ENCODE measurements at places on chromosomes 7 and 10.

GRCh38 chr7:36942025-36942424 lies 217.7 kb upstream of the AOAH start:
- DNase-seq, result no peak

GRCh38 chr10:91284486-91285090 lies 64.1 kb downstream of the PCGF5 start:
- DNase-seq, result no peak

DNA sequence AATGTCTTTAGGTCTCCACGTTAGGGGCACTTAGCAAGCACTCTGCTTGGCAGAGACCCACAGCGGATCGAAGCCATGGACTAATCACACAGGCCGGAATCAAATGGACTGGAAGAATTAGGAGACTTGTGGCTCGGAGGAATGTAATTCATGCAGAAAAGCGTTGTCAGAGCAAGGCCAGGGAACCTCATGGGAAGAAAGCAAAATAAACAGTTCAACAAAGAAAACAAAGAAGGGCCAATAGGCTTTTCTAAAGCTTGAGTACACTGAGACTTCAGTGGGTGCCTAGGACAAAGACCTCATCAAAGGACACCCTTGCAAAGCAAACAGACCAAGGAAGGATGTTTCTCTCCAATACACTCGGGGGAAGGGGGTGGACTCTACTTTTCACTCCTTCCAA lies 171.1 kb downstream of the GLI3 start:
- no peak for DNase-seq

DNA sequence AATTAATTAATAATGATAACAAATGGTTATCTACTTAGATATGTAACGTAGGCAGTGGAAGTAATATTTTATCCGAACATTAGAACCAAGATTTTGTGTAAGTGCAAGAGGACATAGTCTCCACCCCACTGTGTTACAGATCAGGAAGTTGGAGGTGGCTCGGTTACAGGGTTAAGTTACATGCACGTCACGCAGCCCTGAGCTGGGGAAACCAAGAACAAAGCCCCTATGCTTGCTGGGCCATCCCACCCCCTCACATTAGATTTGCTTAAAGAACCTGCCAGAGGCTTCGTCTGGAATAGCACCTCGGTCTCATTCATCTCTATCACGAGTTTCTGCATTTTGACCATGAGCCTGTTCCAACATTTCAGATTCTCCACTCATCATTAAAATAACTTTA lies 214.1 kb downstream of the ADARB2 start:
- DNase-seq, result no peak

- DNase-seq, result no peak
Observed at GRCh38 chr10:101835362-101835761, 8.2 kb downstream of the KCNIP2 start.

GRCh38 chr7:28036696-28037095 lies 143.9 kb downstream of the JAZF1 start:
- DNase-seq, result no peak

GRCh38 chr10:73494213-73494612 lies 1.6 kb downstream of the PPP3CB start:
- no peak for DNase-seq

- peak; percentile 30 for DNase-seq
Observed at GRCh38 chr7:47266131-47266706, 315.7 kb downstream of the TNS3 start.

GRCh38 chr10:63143987-63144386 lies 10.9 kb downstream of the NRBF2 start:
- DNase-seq, result no peak

- DNase-seq, result no peak
Observed at GRCh38 chr7:100773491-100773890, 40.1 kb downstream of the ZAN start.

- no peak for DNase-seq
Observed at GRCh38 chr10:86169506-86170254, 196.9 kb downstream of the GRID1 start.

DNA sequence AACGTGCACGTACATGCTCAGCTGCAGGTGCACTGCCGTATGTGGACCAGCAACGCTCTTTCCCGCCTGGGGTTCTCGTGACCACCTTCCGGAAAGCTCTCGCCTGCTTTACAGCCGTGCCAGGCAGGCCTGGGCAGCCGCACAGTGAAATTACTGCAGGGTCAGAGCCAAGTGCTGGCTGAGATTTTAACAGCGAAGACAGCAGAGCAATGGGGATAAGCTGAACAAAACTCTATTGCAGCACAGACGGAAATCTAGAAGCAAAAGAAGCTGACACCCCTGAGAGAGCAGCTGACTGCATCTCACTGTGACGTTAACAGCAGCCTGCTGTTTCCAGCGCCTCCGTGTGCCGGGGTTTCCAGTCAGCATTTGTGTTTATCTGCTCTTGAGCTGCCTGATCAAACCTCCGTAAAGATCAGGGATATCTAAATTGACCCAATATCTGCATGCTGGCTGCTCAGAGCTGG lies 179.0 kb downstream of the DIP2C start:
- DNase-seq, result no peak

GRCh38 chr10:75441682-75442081 lies 10.3 kb downstream of the LRMDA start:
- no peak for DNase-seq

DNA sequence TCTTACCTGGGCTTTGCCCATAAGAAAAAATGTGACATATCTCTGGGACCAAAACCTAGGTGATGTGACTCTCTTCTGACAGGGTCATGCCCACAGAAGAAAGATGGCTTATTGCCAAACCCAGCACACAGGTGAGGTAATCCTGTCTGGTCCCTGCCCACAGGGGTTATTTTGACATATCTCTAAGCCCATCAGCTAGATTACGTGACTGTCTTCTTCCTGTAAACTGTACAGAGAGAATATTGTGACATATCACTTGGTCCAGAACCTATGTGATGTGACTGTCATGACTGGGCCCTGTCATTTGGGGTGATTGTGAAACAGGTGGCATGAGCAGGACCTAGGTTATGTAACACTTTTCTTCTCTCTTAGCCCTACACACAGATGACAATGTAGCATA lies 48.8 kb upstream of the ZNF680 start:
- no peak for DNase-seq

DNA sequence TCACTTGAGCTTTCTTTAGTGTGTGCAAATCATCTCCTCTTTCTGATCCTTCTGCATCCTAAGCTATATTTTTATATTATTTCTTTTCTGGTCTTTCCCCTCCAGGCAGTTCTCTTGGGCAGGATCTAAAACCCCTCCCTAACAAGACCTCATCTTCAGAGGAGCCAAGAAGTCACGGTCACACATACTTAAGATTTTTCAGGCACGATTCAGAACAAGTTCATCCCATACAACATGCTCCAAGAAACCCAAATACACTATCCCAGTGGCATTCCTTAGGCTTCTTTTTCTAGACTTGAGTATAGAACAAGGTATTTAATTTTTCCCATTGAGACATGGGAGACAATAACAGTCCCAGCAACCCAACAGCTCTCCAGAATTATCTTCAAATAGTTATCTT lies 1251.5 kb downstream of the DNAJB9 start:
- DNase-seq, result no peak

DNA sequence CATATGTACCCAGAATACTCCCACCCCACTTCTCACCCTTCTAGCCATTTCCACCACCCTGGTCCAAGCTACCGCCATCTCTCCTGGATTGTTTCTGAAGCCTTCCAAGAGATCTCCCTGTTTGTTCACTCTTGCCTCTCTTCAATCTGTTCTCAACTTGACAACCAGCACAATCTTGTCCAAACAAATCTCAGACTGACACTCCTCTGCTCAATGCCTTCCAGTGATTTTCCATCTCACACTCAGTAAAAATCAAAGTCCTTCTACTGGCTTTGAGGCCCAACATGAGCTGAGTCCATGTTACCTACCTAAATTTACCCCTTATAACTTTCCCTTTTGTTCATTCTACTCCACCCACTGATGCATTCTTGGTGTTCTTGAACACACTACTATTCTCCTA lies 33.2 kb upstream of the TMEM140 start:
- no peak for DNase-seq

- no peak for DNase-seq
Observed at GRCh38 chr10:101207026-101207425, 22.2 kb downstream of the LBX1 start.

GRCh38 chr10:120423431-120424197 lies 33.4 kb upstream of the PLPP4 start:
- no peak for DNase-seq

GRCh38 chr7:16318989-16319915 lies 102.1 kb downstream of the CRPPA start:
- DNase-seq, result no peak

DNA sequence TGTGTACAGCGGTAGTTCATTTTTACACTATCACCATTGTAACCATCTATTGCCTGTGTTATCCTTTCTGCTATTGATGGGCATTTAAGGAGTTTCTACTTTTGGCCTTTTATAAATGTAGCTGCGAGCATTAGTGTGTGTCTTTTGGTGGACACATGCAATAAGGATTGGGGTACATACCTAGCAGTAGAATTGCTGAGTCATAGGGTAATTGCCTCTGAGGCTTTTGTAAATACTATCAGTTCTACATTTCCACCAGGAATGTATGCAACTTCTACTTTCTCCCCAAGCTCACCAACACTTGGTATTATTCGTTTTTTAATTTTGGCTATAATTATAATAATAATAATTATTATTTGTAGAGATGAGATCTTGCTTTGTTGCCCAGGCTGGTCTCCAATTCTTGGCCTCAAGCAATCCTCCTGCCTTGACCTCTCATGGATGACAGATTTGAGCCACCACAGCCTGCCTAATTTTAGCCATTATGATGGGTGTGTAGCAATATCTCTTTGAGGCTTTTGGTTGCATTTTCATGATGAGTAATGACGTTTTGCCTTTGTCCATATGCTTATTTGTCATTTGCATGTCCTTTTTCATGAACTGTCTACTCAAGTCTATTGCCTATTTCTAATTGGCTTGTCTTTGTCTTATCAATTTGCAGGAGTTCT lies 277.0 kb downstream of the ACTR3B start:
- DNase-seq, result no peak

- no peak for DNase-seq
Observed at GRCh38 chr7:16171928-16172327, 249.4 kb downstream of the CRPPA start.

DNA sequence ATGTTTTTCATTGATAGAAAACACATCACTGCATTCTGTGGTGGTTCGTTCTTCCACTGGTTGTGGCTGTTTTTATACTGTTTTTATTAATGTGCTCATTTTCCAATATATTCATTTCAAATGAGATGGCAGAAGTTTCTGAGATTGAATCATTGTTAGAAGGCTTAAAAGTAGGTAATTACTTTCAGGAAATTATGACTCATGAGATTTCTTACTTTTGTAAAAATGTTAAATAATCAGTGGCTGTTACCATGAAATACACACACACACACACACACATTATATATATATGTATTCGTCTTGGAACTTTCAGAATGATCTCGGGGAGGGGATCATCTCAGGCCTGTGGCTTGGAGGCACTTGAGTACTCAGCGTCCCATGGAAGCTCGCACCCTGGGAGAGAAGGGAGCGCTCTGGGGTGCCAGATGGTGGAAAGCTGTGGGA lies 66.1 kb downstream of the ZMYND11 start:
- no peak for DNase-seq

DNA sequence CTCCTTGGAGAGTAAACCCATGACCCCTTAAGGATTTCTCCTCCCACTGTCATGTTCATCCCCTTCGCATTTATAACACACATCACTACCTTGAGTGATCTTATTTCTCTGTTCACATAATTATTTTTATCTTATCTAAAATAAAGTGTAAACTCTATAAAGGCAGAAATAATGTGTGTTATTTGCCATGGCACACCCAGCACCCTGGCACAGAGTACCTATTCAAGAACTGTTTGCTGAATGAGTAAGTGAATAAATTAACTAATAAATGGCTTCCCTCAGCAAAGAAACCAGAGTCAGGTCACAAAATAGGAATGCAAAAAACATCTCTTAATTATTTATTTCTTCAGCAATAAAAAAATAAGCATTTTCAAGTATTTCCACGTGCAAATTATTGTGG lies 330.3 kb upstream of the GHITM start:
- no peak for DNase-seq

GRCh38 chr10:119206603-119207365 lies 587 bp upstream of the GRK5 start:
- DNase-seq, result no peak

GRCh38 chr10:78457804-78458482 lies 424.3 kb downstream of the RPS24 start:
- no peak for DNase-seq

GRCh38 chr10:126049759-126050700 lies 153.7 kb downstream of the FANK1 start:
- no peak for DNase-seq

DNA sequence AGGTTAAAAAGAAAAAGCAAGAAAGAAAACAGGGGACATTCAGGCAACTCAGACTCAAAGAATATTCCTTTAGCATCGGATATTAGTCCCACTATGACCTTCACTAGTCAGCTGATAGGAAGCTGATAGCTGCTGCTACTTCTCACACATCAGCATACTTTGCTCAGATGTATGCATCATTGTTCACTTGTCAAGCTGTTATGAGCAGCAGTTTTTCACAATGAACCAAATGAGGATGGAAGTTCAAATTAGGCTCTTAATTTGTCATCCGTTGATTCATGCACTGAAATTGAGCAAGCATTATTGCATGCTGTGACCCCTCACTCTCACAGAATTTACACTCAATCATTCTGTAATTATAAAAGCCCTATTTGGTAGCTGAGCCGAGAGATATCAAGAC lies 257.7 kb downstream of the SNX13 start:
- DNase-seq, result no peak

DNA sequence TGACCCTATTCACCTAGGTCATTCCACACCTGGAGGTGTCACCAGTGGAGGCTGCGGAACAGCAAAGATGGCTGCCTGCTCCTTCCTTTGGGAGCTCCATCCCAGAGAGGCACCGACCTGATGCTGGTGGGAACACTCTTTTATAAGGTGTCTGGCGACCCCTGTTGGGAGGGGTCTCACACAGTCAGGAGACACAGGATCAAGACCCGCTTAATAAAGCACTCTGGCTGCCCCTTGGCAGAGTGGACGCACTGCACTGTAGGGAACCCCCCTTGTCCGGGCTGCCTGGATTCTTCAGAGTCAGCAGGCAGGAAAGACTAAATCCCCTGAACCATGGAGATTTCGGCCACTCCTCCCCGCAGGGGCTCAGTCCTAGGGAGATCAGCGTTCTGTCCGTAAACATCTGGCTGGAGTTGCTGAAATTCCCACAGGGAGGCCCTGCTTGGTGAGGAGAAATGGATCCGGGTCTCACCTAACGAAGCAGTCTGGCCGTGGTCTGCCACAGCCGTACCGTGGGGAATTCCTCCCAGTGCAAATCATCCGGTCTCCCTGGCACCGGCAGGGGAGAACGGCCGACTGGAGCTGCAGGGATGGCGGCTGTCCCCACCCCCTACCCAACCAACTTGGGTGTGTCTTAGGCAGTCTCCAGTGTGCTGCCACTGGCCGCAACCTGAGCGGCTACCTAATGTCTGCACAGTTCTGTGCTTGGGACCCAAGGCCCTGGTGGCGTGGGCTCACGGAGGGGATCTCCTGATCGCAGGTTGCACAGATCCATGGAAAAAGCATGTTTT lies 66.1 kb downstream of the LSMEM1 start:
- no peak for DNase-seq

- DNase-seq, result no peak
Observed at GRCh38 chr10:13395540-13395939, 47.4 kb upstream of the SEPHS1 start.
